ENCODE measurements at places on chromosomes 2 and 18. TPM values are rescaled to one million over a fixed set of nuclear protein-coding genes. Genes with fewer than 3 reads are reported as not detected.

DNA sequence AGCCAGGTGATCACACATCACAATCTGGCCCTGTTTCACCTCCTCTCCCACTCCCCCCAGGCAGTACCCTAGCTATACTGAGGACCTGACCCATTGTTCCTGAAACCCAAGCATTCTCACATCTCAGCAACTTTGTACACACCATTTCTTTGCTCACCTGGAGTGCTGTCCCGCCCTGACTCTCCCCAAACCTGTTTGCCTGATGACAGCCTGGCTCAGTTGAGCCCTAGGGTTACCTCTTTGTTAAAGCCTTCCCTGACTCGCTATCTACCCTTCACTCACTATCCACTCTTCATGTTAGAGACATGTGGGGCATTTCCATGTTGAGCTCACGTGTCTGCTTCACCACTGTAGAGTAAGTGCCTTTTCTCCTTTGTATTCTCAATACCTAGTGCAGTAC lies 49.1 kb downstream of the GREB1L start:
- DNase-seq, result no peak

The YPEL5 gene
- total RNA-seq, result 32.5 TPM

DNA sequence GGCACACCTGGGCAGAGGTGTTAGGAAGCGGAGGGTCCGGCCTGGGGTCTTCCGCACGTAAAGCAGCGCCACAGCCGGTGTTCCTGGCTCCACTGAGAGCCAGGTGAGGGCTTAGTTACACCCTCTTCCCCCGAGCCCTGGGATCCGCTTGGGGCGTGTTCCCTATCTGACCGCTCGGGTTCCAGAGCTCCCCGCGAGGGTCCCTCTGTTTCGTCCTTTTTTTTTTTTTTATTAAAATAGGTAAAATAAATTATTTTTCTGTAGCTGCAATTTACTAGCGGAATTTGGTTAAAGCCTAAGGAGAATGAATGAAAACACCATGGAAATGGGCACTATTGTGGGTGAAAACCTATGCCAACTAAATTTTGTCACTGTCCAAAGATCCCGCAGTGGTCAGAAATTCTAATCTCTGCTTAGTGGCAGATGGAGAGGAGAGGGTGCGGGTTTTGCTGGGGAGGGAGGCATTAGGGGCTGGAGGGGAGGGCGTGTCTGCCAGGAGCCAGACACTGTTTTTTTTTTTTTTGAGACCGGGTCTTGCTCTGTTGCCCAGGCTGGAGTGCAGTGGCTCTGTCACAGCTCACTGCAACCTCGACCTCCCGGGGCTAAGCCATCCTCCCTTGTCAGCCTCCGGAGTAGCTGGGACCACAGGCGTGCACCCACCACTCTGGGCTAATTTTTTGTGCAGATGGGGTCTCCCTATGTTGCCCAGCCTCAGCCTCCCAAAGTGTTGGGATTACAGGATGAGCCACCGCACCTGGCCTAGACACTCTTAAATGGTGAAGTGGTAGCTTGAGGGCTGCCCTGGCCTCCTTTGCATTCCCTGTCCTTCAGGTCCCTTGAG lies 834 bp downstream of the PDCL3 start:
- DNase-seq, result no peak

GRCh38 chr2:64727013-64727767 lies 73.5 kb upstream of the SERTAD2 start:
- DNase-seq, result no peak

- no peak for DNase-seq
These were observed 6.1 kb downstream of the C2orf92 start for GRCh38 chr2:97675430-97676113.

DNA sequence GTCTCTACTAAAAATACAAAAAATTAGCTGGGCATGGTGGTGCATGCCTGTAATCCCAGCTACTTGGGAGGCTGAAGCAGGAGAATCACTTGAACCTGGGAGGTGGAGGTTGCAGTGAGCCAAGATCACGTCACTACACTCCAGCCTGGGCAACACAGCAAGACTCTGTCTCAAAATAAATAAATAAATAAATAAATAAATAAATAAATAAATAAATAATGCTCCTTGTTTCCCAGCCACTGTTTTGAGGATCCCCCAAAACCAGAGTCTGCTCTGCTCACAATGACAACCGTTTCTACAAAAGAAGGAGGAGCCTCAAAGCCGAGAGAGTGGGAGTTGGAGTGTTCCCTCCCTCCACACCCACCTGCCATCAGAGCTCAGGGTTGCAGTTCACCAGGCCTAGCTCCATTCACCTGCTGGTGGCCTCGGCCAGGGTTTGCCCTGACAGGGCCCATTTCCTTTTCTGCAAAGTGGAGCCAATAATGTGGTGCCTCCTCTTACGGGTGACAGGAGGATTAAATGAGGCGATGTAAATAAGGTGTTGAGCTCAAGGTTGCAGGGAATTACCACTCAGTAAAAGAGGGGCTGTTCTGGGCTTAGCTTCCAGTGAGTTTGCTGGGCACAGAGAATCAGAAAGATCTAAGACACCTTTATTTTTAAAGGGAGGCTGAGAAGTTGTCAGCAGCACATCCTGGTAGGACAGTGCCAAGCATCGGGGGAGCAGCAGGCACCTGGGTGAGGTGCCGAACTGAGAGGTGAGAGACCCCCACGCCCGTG lies 25.5 kb downstream of the CRACDL start:
- no peak for DNase-seq

DNA sequence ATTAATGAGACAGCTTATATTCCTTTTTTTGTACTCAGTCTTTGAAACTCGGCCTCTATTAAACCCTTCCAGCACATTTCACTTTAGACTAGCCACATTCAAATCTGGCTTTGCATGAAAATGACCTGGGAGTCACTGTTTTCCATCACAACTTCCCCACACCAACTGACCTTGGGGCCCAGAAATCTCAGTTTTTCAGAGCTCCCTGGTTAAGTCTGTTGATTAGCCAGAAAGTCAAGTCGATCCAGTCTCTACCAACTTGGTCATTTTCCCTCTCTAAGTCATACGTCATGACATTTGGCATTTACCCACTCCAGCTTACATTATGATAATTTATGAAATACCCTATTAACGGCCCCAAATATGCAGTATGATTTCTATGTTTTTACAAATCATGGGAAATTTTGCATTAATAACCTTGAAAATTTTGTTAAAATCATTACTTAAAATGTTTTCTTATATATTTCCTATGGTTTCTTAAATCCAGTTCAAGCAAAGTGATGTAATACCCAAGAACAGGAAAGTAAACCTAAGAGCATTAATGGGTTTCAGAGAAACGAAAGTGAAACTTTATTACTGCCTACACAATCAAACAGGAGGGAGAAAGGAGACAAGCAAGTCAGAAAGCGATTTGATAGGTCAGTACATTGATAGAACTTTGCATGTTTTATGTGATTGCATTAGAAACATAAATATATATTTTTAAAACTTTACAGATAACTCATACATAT lies 77.1 kb downstream of the SPATS2L start:
- no peak for DNase-seq

The BBS5 gene
- 1.9 TPM for total RNA-seq

GRCh38 chr18:24488824-24489493 lies 28.5 kb downstream of the HRH4 start:
- DNase-seq, result no peak

- DNase-seq, result no peak
These were observed 208.2 kb downstream of the PRKCE start for GRCh38 chr2:45859682-45860081.

The PROKR1 gene
- not detected for total RNA-seq

The IL37 gene
- not detected for total RNA-seq

The GALM gene
- total RNA-seq, result 27.6 TPM

DNA sequence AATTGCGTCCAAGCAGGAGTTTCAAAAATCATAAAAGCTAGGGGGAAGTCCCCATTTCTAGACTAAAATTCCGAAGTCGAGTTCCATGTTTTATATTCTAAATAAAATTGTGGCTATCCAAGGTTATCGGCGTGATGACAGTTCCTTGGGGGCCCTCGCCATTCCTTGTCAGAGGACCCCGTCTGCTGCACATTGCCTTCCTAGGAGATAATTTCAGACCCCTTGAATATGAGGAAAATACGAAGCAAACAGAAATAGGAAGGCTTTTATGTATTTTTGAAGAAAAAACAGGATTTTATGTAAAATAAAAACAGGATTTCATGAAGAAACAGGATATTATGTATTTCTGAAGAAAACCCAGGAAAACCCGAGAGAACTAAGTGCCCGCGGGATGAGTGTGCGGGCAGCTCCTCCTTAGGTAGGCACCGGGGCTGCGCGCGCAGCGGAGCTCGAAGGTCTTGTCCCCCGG lies 465 bp upstream of the PLEKHA3 start:
- no peak for DNase-seq

DNA sequence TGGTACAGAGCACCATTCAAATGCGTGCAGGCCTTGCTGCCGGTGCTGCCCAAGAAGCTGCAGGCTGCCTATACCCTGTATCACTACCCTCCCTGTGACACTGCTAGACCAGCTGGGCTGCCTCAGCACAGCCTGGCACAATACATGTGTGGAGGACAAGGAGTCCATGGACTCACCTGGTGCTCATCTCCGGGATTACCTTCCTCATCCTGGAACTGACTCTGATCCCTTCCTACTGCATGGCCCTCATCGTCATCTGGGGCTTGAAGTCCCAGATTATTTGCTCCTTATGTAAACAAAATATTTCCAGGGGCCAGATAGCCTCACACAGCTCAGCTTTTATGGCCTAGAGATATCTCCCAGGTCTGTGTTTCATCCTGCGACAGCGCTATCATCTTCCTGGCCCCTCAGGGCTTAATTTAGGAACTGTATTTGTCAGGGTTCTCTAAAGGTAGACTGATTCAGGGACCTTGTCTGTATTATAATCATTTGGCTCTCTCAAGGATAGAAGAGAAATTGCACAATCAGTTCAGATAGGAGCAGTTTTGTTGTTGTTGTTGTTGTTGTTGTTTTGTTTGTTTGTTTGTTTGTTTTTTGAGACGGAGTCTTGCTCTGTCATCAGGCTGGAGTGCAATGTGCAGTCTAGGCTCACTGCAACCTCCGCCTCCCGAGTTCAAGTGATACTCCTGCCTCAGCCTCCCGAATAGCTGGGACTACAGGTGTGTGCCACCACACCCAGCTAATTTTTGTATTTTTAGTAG lies 42.9 kb downstream of the WDR75 start:
- no peak for DNase-seq

- no peak for DNase-seq
These were observed 16.9 kb downstream of the WNT10A start for GRCh38 chr2:218897394-218898108.

The OSR1 gene
- not detected for total RNA-seq

The KCNIP3 gene
- total RNA-seq, result not detected

GRCh38 chr2:39068299-39069135 lies 52.3 kb downstream of the SOS1 start:
- DNase-seq, result no peak

DNA sequence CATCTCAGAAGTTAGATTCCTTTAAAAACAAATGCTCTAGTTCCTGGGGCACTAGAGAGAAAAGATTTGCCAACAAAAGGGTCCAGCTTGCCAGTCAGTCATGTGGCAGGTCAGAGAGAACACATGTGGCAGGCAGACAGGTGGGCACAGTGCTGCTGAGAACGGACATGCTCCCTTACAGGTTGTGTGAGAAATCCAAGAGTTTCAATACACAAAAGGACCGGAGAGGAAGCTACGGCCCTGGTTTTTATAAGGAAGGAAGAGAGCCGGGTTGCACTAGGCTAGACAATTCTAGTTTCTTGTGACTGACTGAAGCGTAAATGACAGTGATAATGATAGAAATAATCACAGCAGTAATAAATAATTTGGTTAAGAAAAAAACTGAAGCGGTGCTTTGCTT lies 18.3 kb downstream of the CDC42EP3 start:
- DNase-seq, result no peak

- no peak for DNase-seq
These were observed 52.8 kb downstream of the TRABD2A start for GRCh38 chr2:84827978-84828575.

- no peak for DNase-seq
These were observed 62.5 kb downstream of the REEP1 start for GRCh38 chr2:86274918-86275275.

The COL4A4 gene
- total RNA-seq, result not detected

- peak; percentile 31 for DNase-seq
These were observed 11.5 kb downstream of the TEX44 start for GRCh38 chr2:231604101-231604684.

- DNase-seq, result no peak
These were observed 121.7 kb upstream of the TACR1 start for GRCh38 chr2:75320898-75321598.

DNA sequence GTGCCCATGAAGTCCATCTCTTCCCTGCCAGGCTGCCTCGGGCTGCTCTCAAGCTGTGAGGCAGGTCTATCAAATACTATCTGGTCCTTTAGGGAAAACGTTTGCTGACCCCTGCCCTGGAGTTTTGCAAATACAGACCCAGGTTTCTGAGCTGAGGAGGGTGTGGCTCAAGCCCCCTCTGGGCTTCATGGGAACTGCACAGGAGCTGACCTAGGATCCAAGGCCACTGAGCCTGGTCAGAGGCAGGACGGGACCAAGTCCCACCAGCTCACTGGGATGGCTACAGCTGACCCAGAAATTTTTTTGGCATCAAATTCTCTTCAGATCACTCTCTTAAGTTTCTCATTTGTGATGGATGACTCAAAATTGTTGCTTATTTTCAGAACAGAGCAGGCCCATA lies 14.1 kb downstream of the ZNF516 start:
- DNase-seq, result no peak

DNA sequence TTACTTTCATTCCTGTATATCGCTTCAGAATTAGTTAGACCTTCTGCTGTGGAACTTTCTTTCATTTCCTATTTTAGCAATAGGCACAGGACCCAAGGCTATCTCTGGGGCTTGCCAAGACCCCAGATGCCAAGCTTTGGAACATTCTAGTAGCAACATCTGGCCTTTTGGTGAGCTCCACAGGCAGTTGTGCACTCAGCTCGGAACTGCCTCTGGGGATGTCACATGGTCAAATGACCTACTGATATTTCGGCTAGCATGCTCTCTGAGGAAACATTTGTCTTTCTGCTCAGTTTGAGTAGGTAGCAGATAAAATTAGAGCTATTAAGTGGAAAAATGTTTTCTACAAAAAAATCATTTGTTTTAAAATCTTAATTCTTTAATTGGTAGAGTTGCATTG lies 76.6 kb upstream of the ITGA4 start:
- no peak for DNase-seq

The CNDP1 gene
- not detected for total RNA-seq

GRCh38 chr2:157835006-157835405 lies 41.1 kb downstream of the ACVR1 start:
- DNase-seq, result no peak

DNA sequence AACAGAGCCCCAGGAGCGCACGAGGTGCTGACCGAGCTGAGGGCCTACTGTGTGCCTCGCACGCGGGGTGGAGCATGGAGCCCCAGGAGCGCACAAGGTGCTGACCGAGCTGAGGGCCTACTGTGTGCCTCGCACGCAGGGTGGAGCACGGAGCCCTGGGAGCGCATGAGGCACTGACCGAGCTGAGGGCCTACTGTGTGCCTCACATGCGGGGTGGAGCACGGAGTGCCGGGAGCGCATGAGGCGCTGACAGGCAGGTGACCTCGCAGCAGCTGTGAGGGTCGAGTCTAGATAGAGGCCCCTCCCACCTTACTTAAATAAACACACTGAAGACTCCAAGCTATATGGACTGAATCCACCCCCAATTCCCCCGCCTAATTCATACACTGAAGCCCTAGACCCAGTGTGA lies 60.3 kb downstream of the EIPR1 start:
- DNase-seq, result no peak

GRCh38 chr2:9952856-9953503 lies 1.5 kb downstream of the GRHL1 start:
- DNase-seq, result no peak

GRCh38 chr18:78510636-78511035 lies 469.0 kb upstream of the SALL3 start:
- DNase-seq, result no peak

Data from activated CD8-positive, alpha-beta T cell treated with anti-CD3 and anti-CD28 coated beads, Interleukin-2, amount 10 ng/mL, durations not matched to agents 7 days and 5 days (primary cell).